ENCODE measurements at places on chromosomes 13 and 19.

- DNase-seq: no peak
Measured at GRCh38 chr13:42283574-42283973, 11.6 kb downstream of the AKAP11 start.

DNA sequence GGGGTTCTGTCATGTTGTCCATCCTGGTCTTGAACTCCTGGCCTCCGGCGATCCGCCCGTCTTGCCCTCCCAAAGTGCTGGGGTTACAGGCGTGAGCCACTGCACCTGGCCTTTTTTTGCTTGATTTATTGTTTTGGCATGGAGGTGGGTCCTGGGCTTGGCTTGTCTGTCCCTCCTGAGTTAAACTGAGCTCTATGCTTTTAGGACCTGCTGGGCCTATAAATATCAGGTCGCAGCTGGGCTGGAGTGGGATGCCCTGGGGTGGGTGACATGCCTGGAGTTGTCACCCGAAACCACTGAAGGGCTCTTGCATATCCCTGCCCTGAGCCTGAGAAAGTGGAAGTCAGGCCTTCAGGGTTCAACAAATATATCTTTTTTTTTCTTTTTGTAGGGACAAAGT is 5.5 kb downstream of the ARRDC5 start:
- DNase-seq: no peak

- no peak for DNase-seq
Measured at GRCh38 chr13:30120133-30120822, 187.1 kb downstream of the KATNAL1 start.

- no peak for DNase-seq
Measured at GRCh38 chr13:30192320-30193093, 114.8 kb downstream of the KATNAL1 start.

DNA sequence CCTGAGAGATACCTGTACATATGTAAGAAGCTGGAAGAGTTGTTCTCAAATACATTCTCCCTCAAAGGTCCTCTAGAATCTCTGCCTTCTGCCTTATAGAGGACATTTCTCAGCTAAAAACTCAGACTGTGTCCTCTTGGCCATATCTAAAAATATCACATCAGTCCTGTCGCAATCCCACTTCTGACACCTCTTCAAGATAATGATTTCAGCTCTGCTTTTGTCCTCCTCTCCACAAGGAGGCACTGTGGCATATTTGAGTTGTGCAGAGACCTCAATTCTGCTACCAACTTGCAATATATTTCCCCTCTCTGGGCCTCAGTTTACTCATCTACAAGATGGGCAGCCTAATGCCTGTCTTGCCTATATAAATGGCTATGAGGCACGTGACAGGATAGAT is 16.6 kb downstream of the ADAMTS10 start:
- no peak for DNase-seq

DNA sequence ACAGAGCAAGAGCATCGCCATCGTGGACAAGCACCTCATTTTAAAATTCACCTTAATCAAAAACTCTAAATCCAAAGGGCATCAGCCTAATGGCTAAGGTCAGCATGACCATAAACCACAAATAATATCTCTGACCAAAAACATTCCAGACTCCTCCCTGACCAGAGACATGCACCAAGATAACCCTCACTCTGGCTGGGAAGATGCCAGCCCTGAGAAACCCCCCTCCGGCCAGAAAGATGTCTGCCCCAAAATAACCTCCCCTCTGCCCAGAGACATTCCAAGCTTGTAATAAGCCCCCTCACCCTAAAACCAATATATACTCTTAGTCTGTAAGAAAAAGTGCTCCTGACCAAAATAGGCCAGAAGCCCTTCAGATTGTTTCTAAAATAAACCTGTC is 61.7 kb downstream of the ZNF44 start:
- no peak for DNase-seq

- no peak for DNase-seq
Measured at GRCh38 chr13:101868585-101869469, 416.4 kb downstream of the ITGBL1 start.

DNA sequence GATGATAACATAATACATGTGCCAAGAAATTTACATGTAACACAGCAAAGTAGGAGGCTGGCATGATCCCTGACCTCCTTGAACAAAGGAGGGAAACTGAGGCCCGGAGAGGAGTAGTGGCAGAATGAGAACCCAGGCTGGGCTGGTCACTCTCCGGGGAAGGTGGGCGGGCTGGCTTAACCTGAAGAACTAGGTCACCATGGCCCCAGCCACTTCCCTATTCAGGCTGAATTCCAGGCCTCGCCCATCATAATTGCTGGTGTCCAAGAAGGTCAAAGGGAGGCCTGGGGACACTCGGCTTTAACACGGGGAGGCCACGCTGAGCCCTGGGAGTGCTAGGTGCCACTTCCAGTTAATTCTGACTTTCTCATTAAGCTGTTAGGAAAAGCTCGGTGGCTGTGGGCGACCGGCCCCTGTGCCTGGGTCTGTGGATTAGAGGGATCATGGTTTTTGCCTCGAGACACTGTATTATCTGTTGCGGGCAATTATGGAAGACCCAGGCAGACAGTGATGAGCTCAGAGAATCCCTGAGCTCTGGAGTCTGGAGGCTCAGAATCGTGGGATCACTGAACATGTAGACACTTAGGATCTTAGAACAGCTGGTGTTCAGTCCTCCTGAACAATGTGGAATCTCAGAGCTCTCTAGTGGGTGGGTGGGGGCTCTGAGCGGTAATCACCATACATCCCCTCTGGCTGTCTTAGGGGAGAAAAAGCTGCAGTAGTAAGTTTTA is 5.0 kb upstream of the TINCR start:
- DNase-seq: no peak

DNA sequence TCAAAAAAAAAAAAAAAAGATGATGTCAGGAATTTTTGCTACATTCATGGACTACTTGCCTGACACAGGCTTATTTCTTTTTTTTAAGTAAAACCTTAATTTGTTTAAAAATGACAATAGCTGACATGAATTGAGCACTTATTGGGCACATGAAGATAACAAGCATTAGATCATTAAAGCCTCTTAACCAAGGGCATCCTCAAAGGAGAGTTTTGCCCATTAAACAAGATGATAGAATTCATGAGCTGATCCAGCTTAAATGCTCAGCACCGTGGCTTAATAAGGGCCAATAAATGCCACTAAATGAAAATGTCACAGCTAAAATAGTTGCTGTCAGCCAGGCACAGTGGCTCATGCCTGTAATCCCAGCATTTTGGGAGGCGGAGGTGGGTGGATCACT is 19.3 kb downstream of the FBXO17 start:
- no peak for DNase-seq

DNA sequence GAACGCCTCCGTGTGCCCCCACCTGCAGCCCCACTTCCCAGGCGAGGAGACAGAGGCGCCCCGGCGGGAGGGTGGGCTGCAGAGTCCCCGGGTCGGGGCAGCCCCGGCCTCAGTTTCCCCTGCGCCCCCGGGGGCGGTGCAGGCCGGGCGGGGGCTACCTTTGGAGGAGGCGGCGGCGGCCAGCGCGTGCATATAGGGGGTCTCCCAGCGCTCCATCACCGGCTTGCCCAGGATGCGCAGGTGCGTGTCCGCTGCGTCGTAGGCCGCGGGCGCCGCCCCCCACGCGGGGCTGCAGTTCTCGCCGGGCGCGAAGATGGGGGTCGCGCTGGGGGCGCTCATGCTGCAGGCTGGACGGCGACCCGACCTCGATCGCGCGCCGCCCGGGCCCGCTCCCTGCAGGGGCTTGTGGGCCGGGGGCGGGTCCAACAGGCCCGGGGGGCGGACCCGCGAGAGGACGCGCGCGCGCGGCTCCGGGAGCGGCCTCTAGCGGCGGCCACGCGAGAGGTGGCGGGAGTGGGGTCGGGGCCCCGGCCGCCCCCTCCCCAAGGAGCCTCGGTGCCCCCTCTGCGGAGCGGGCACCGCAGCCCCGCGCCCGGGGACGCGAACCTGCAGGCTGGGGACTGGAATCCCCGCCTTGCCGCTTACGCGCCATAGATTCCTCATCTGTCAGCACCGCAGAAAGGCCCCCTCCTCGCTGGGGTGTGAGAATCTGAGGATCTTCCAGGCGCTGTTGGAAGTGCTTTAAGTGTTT is at the start of gene GAMT:
Gene GAMT (minus strand): TSS at position 405 of the 751 bp plus-strand sequence. CDS start 66 bp downstream, at position 339.
- no peak for DNase-seq

DNA sequence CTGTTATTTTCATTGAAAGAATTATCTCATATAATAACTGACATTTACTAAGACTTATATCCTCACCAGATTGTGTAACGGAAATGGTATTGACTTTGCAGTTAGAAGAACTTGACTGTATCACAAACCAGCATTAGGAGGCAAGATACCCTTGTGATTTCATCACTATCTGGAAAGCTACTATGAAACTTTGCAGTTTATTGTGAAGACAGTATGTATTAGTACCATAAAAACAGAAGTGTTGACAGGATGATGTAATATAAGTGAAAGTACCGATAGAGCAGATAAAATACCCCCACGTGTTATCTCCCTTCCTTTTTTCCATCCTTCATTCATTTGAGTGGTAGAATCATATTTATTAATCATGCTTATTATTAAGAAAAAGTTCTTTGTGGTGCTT is 365.7 kb upstream of the KLHL1 start:
- no peak for DNase-seq

GRCh38 chr13:108427355-108427754 is 157.8 kb downstream of the TNFSF13B start:
- DNase-seq: no peak

- DNase-seq: no peak
Measured at GRCh38 chr13:42807866-42808265, 26.5 kb downstream of the FAM216B start.

GRCh38 chr13:53110614-53111013 is 82.0 kb downstream of the OLFM4 start:
- no peak for DNase-seq

Data from iPS DF 6.9 (cell line).